Activated naive CD4-positive, alpha-beta T cell (primary cell): ENCODE measurements at places on chromosomes 16 and 17.

DNA sequence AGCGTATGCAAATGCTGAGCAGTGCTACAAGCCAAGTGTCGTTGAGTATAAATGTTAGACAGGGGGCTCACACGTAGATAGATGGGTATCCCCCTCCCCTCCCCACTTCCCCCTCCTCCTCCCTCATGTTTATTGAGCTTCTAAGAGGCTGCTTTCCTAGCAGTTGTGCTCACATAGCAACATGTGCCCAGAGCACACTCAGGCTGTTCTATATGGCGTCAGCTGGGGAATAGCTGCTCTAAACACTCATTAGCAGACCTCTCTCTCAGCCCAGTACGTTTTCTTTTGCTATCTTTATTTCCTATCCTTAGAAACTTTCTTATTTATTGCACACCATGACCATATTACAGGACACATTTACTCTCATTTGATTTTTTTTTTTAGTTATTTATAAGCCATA, 1.8 kb downstream of the KCNJ2 start:
- no peak for DNase-seq

DNA sequence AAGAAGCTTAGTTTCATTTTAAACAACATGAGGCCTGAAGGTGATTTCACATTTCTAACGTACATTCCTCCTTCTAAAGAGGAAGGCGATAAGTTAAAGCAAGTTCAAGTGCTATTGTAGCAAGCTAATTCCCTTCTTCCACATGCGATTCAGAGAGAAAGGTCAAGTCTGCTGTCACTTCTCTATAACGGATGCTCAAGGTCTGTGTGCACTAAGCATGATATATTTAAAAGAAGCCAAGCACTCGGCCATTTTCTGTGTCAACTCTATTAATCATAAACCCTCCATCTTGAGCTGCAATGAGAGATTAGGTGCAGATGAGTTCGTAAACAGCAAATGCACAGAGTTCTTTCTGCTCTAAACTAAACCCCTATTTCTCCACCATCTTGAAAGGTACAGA, 568.8 kb upstream of the ZFHX3 start:
- no peak for DNase-seq

- DNase-seq, result no peak
Measured at GRCh38 chr17:68391561-68392268, 65.6 kb downstream of the WIPI1 start.

DNA sequence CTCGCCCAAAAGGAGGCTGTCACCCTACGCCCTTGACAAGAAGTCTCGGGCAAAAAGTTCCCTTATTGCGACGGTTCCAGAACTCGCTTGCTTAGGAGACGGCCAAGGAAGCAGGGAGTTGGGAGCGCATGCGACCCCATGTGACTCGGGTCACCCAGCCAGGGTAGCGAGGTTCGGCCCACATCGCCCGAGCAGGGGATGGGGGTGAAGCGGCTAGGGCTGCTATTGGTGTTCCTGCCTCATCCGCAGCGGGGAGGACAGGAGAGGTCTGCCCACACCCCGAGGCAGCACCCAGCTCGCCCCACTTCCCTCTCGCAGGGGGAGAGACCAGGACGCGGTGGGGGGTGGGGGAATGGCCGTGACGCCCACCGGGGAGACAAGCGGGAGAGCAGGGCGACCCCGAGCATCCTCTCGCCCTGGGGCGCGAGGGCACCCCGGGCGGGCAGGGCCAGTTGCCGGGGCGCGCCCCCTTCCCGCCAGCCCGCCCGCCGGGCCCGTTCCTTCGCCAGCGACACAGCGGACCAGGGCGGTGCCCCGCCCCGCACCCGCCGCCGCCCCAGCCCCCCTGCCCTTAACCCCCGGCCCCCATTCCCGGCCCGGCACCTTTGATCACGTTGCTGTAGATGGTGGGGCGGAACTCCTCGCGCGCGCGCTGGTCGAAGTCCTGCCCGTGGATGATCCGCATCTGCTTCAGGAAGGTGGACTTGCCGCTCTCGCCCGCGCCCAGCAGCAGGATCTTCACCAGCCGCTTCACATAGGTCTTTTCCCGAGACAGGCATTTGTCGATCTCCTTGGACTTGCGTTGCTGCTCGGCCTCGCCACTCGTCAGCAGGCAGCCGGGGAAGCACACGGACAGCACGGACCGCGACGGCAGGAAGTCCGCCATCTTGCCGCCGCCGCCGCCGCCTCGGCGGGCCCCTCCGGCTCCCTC, 567 bp downstream of the GNA13 start:
- DNase-seq, result peak; percentile 27

- DNase-seq, result no peak
Measured at GRCh38 chr16:17467923-17468540, 2.7 kb downstream of the XYLT1 start.

GRCh38 chr16:52633230-52633629, 86.3 kb upstream of the TOX3 start:
- DNase-seq, result no peak

GRCh38 chr16:20300312-20301097, 26.8 kb downstream of the GP2 start:
- no peak for DNase-seq

DNA sequence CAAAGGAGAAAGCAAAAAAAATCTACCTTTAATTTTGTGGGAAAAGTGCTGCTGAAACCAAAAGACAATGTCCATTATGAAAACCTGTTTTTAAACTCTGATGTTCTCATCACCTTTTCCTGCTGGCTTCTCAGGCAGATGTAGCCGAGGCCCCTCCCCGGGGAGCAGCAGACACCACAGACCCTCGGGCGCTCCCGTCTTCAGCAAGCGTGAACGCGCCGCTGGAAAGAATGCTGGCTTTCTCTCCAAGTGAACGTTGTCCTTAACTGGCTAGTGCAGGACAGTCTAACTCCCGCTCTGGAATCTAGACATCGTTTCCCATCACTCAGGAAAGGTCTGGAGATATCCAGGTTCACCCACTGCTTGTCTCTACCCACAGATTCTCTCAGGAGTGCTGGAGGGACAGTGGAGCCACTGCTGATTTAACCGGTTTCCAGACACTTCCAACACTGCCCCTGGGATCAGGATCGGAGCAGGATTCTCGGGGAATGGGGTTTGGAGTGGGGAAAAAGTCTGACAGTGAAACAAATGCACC, 211.2 kb downstream of the RBFOX3 start:
- DNase-seq, result no peak

DNA sequence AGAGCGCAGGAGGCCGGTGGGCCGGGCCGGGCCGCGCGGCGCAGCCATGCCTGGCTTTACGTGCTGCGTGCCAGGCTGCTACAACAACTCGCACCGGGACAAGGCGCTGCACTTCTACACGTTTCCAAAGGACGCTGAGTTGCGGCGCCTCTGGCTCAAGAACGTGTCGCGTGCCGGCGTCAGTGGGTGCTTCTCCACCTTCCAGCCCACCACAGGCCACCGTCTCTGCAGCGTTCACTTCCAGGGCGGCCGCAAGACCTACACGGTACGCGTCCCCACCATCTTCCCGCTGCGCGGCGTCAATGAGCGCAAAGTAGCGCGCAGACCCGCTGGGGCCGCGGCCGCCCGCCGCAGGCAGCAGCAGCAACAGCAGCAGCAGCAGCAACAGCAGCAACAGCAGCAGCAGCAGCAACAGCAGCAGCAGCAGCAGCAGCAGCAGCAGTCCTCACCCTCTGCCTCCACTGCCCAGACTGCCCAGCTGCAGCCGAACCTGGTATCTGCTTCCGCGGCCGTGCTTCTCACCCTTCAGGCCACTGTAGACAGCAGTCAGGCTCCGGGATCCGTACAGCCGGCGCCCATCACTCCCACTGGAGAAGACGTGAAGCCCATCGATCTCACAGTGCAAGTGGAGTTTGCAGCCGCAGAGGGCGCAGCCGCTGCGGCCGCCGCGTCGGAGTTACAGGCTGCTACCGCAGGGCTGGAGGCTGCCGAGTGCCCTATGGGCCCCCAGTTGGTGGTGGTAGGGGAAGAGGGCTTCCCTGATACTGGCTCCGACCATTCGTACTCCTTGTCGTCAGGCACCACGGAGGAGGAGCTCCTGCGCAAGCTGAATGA, 606 bp downstream of the THAP11 start:
- peak; percentile 28 for DNase-seq

DNA sequence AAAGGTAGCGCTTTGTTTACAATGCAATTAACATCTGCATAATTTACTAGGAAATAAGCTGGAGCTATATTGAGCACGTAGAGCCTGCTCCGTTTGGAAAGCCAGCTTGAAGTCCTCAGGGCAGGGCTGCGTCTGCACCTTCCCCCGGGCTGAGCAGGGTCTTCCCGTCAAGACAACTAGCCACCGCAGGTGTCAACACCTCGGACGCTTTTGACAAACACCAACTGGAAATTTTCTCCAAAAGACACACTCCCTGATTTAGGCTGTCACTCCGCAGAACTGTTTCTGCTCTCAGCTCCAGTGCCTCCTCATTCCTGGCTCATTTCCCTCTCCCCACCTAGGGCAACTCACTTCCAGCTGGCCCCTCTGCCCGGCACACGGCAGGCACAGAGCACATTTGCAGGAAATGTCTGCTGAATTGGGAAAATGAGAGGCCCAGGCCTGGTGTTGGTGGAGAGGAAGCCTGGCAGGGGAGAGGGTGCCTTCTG, 170.3 kb downstream of the MAF start:
- DNase-seq, result no peak

DNA sequence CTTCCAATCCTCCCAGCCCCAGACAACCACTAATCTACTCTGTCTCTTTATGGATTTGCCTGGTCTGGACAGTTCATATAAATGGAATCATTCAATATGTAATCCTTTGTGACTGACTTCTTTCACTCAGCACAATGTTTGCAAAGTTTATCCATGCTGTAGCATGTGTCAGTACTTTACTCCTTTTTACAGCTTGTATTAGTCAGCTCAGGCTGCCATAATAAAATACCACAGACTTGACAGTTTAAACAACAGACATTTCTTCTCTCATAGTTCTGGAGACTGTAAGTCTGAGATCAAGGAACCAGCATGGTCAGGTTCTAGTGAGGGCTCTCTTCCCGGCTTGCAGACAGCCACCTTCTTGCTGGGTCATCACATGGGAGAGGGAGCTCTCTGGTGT, 41.3 kb downstream of the GPRC5B start:
- DNase-seq, result no peak

DNA sequence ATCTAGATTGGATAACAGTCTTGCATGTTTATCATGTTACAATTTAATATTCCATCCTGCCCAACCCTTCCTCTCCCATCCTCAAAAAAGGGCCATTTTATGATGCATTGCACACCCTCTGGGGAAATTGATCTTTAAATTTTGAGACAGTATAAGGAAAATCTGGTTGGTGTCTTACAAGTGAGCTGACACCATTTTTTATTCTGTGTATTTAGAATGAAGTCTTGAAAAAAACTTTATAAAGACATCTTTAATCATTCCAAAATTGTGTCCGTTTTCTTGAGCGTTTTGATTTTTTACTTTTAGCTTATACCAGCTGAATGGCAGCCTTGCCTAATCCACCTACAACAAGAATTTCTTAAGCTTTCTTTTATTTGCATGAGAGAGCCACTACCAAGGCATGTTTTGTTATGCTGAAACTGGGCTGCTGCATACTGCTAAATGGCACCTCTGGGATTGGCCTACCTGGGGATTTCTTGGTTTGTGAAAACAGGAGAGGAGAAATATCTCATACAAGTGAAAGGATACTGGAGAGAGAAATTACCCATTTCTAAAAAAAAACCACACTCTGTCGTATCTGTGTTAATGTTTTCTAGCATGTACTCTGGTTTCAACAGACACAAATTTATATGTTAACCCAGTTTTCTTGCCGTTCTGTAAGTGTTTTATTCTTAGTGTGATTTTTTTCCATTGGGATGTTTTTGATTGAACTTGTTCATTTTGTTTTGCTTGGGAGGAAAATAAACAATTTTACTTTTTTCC, 52.2 kb downstream of the TUBD1 start:
- no peak for DNase-seq

DNA sequence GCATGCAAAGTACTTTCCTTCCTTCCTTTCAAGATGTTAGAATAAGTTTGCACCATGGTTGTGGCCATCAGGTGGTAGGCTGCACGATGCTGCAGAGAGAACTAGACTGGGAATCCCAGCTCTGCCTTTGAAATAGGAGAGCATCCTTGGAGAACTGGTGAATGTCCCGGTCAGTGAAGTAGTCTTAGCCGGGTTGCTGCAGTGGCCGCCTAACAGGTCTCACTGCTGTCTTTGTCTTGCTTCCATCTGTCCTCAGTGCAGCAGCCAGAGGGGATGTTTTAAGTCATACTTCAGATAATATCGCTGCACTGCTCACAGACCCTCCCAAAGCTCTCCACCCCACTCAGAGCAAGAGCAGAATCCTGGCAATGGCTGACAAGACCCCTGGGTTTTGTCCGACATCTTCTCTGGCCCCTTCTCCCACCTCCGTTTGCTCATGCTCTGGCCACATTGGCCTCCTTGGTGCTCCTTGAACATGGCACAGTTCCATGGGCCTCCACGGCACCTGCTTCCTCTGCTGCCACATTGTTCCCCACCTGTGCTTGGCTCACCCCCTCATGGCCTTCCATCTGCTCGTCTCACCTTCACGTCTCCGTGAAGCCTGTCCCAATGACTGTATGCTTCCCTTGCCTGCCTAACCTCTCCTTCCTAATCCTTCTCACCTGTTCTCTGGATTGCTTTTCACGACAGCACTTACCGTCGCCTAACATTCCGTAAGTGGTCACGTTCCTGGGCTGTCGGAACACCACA, 439.8 kb downstream of the UTP18 start:
- no peak for DNase-seq

DNA sequence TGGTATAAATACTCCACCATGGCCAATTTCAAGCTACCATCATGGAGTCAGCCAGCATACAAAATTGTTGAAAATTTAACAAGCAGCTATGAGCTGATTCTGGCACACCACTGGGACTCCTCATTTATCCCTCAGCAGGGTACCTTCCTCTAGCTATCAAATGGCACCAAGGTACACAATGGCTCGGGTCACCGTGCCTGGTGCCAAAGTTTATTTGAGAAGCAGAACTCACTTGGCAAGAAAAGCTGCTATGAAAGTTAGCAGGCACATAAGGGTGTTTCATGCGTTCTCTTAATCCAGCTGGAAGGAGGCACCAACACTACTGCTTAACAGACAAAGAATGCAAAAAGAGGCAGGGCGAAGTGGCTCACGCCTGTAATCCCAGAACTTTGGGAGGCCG, 51.6 kb downstream of the IKZF3 start:
- DNase-seq, result no peak

- DNase-seq, result no peak
Measured at GRCh38 chr16:81456523-81457325, 12.1 kb downstream of the CMIP start.

DNA sequence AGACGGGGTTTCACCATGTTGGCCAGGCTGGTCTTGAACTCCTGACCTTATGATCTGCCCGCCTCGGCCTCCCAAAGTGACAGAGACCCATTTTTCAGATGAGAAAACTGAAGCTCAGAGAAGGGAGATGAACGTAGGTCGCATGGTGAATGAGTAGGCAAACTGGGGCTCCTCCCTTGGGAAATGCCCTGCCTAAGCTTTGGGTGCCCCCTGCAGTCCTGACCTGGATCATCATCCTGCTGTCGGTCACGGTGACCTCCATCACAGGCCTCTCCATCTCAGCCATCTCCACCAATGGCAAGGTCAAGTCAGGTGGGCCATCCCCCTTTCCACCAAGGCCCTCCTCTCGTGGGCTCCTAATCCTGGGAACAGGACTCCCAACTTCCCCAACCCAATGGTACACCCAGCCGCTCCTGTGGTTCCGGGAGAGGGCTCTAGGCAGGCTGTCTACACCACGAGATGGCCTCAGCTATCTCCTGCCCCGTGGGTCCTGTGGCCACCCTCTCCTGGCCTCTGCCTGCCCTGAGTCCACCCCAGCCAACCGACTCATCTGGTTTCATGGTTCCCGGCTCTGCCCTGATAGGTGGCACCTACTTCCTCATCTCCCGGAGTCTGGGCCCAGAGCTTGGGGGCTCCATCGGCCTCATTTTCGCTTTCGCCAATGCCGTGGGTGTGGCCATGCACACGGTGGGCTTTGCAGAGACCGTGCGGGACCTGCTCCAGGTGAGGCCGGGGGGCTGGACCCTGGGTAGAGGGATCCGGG, 4.7 kb downstream of the SLC12A3 start:
- no peak for DNase-seq
